ENCODE measurements at places on chromosomes 4 and X.

DNA sequence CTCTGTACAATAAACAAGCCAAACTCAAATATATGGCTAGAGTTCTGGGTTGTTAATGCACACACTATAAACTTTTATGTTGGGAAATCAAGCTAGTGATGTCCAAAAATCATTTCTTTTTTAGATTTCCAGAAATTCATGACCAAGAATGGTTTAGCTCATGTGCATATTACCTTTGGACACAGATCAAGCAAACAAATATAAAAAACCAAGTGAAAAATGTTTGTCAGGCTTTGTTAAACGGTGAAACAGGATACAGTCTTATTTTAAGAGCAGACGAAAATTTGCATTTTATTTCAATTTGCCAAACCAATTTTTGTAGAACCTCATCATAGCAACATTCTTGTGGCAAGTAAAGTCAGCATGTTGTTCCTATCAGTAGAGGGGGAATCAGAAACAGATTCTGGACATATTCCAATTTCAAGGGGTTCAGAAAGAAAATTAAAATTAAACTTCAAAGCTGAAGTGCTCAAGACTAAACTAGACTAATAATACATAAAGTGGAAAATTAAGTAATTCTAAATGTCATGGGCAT is 413.6 kb downstream of the TRIML1 start:
- no peak for DNase-seq

GRCh38 chr4:102612824-102613366 is 111.7 kb downstream of the NFKB1 start:
- DNase-seq: peak; percentile 63

GRCh38 chr4:184792950-184793555 is 32.7 kb downstream of the ACSL1 start:
- peak; percentile 64 for DNase-seq

GRCh38 chrX:97452283-97452682 is 568.6 kb downstream of the RPA4 start:
- no peak for DNase-seq

GRCh38 chr4:2935762-2936743 is 27.2 kb downstream of the NOP14 start:
- DNase-seq: peak; percentile 66

DNA sequence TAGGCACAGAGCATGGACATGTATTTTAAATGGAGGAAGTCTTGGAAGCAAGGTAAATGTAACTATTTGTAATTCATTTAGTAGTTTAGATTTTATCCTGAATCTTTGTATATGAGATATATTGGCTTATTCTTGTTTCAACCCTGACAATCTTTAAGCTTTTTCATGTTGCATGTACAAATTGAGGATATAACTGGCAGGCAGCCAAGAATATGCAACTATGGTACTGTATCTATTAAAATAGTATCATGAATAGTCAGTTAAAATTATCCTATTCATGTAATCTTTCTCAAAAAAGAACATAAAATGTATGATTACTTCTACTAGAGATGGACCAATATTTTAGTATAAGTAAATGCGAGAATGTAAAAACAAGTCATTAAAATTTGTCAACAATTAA is 1141.5 kb downstream of the PCDH18 start:
- DNase-seq: no peak

GRCh38 chr4:14897217-14897616 is 105.1 kb upstream of the CPEB2 start:
- no peak for DNase-seq

- no peak for DNase-seq
Measured at GRCh38 chr4:8538076-8538702, 42.0 kb upstream of the GPR78 start.

- DNase-seq: no peak
Measured at GRCh38 chr4:8329859-8330761, 60.6 kb downstream of the HTRA3 start.

DNA sequence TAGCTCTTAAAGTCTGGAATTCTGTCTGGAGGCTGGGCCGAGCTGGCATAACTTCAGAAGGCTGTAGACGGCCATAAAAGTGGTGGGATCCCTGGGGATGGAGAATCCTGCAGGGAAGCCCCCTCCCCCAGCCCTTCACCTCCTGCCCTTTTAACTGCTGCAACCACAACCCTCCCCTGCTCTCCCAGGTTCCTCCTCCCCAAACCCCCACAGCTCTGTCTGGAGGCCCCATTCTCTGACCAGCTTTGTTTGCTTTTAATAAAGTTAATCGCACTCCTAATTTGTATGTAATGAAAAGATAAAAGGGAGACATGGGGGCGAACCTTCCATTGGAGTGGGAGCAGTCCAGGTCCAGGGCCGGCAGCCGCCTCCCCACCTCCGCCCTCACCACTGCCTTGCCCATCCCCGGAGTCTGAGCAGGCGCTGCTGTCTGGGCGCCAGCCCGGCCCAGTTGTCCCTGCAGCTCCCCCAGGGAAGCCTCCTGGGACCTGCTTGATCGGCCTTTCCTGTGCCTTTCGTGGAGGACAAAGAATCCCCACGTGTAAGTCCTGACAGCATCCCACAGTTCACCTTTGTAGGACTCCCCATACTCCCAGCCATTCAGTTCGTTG is 84.3 kb downstream of the PJA1 start:
- DNase-seq: no peak

DNA sequence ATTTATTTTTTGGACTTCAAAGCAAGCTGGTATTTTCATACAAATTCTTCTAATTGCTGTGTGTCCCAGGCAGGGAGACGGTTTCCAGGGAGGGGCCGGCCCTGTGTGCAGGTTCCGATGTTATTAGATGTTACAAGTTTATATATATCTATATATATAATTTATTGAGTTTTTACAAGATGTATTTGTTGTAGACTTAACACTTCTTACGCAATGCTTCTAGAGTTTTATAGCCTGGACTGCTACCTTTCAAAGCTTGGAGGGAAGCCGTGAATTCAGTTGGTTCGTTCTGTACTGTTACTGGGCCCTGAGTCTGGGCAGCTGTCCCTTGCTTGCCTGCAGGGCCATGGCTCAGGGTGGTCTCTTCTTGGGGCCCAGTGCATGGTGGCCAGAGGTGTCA is 15.3 kb downstream of the FGFR3 start:
- DNase-seq: no peak

- no peak for DNase-seq
Measured at GRCh38 chrX:2503591-2504500, 3.1 kb upstream of the DHRSX start.

DNA sequence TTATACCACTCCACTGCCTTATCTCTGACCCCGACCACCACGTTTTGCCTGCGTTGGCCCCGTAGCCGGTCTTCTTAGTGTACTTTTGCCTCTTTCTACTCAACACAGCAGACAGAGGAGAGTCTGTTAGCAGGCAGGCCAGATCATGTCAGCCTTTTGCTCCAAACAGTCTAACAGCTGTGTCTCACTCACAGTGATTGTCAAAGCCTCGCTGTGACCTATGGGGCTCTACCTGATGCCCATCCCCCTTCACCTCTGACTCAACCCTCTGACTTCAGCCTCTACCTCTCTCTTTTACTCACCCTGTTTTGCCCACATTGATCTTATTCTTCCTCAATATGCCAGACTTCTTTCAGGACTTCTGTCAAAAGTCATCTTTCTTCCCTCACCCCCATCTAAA is 127.1 kb downstream of the TRIML1 start:
- no peak for DNase-seq

- no peak for DNase-seq
Measured at GRCh38 chrX:77275392-77275791, 171.8 kb upstream of the FGF16 start.

- no peak for DNase-seq
Measured at GRCh38 chr4:109946120-109946519, 33.4 kb downstream of the EGF start.

GRCh38 chrX:119500061-119500800 is 32.0 kb downstream of the SLC25A5 start:
- no peak for DNase-seq

DNA sequence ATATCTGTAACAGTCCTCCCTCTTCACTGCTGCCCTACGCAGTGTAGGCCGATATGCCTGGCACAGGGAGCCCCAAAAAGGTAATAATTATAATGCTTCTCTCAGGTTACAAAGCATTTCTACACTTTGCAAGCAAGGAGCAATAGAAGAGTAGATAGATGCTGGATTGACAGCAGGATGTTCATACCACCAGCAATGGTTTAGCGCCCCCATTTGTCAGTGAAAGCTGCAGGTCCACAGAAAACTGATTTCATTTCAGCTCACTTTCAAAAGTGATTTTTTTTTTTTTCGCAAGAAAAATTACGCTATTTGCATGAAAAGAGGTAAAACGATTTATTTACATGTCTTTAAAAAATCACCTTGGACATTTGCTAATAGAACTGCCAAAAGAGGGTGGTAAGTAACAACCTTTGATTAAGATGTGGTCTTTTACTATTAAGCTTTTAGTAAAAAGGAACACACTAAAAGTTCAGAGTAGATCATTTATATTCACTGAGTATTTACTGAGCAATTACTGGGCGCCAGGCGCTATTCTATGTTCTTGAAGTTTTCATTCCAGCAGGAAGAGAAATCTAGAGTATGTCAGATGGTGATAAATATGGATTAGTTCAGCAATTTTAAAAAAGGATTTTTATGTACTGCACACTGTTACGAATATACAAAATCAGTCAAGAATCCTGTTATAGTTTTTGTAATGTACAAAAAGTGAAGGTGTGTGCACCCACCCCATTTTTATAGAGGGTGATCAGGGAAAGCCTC is 34.4 kb downstream of the HPF1 start:
- peak; percentile 25 for DNase-seq

DNA sequence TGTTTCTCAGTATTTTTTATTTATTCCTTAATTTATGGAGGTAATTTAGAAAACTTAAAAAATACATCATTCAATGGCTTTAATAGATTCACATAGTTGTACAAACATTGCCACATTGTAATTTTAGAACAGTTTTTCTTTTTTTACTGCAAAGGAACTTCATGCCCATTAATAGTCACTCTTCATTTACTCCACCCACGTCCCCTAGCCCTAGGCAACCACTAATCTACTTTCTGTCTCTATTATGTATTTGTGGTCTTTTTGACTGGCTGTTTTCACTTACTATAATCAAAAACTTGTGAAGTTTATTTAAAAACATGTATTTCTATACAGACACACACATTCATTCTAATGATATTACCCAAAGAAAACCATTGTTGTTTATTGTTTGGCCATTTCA is 664.8 kb downstream of the GRID2 start:
- DNase-seq: no peak
